HFFc6 (cell line): ENCODE measurements at places on chromosomes 16 and 17. TPM values are rescaled to one million over a fixed set of nuclear protein-coding genes. Genes with fewer than 3 reads are reported as not detected.
A peak's percentile ranks its signal among the peaks of the same experiment; 100 is the strongest.

DNA sequence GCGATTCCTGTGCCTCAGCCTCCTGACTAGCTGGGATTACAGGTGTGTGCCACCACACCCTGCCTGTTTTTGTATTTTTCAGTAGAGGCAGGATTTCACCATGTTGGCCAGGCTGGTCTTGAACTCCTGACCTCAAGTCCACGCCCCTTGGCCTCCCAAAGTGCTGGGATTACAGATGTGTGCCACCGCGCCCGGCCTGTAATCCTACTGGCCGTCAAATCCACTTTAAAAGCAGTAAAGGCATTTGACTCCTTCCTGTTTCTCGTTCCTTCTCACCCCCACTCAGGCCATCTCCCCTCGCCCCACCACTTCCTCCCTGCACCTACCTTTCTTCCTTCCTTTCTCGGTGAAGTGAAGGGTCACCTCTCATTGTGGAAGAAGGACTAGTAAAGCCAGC, 69.4 kb upstream of the CREBBP start:
- H3K27me3 ChIP-seq, result peaks cover 2% of the 10 kb centered on the region
- no peak for DNase-seq
- peak overlapping the region; percentile 99 for H3K27ac ChIP-seq
- peaks cover 13% of the 10 kb centered on the region; the same call in 1 of the 2 replicates for H3K36me3 ChIP-seq
- peaks cover 55% of the 10 kb centered on the region for H3K4me1 ChIP-seq

- no peak for DNase-seq
- H3K4me1 ChIP-seq, result no peaks in the 10 kb centered on the region
- peaks cover 8% of the 10 kb centered on the region for H3K36me3 ChIP-seq
- no peak overlapping the region for H3K4me3 ChIP-seq
- no peak overlapping the region for H3K27ac ChIP-seq
Measured at GRCh38 chr16:57555831-57556230, 13.4 kb downstream of the ADGRG5 start.

- no peak for DNase-seq
- peaks cover 8% of the 10 kb centered on the region; the same call in 1 of the 2 replicates for H3K27me3 ChIP-seq
- no peaks in the 10 kb centered on the region for H3K4me1 ChIP-seq
Measured at GRCh38 chr17:9002606-9003354, 18.5 kb upstream of the NTN1 start.

GRCh38 chr16:229731-230281, 557 bp upstream of the LUC7L start:
- H3K36me3 ChIP-seq, result peaks cover 28% of the 10 kb centered on the region
- H3K4me1 ChIP-seq, result peaks cover 35% of the 10 kb centered on the region
- H3K4me3 ChIP-seq, result peak overlapping the region; percentile 80
- no peaks in the 10 kb centered on the region for H3K27me3 ChIP-seq
- DNase-seq, result no peak
- no peak overlapping the region for H3K27ac ChIP-seq

TMC7 gene
- total RNA-seq, result 0.42 to 0.66 TPM (median 0.49 TPM) in 3 replicates

GID4 gene
- 9.5 to 13.1 TPM (median 12.3 TPM) in 3 replicates for total RNA-seq
